Occipital lobe (tissue), 3 donors: ENCODE measurements at places on chromosomes 1 and 21.

GRCh38 chr1:6218375-6219164 is 12.7 kb downstream of the RNF207 start:
- no peak for DNase-seq

DNA sequence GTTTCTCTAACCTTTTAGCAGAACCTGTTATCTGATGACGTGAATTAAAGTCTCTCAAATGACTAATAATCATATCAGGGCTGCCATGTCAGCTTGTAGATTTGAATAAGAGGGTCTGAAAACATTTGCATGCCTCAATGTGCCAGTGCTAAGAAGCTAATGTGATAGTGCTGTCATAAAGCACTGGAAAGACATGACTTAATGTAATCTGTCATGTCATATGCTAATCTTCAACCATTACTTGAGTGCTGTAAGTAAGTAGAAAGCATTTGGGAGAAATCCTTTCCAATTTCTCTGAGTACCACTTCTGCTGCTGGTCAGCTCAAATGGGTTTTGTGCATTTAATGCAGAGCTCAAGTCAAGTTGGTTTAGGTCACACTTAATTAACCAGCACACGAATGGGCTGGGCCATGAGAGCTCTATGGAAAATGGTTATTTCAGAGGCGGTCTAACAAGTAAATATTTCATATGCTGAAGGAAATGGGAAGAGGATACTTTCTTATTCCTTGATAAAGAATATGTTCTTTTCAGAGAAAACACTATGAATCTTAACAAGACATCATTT is 609.2 kb downstream of the LMO4 start:
- DNase-seq, result no peak

DNA sequence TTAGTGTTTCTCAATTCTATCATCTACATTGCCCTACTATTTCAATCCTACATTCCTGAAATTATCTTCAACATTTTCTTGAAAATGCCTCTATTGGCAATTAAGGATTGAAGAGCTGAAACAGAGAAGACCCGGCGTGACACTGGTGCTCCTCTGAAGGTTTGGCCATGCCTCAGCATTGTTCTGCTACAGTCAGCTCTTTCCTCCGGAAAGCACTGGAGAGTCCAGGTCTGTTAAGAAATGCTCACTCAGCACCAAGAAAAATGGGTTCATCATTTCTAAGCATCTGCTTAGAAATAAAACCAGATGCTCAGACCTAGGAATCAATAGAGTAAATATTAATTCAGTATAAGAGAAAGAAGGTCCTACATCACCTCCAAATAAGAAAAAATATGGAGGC is 58.8 kb downstream of the WARS2 start:
- no peak for DNase-seq

- no peak for DNase-seq
Measured at GRCh38 chr1:186404454-186405051, 28.9 kb downstream of the ODR4 start.

DNA sequence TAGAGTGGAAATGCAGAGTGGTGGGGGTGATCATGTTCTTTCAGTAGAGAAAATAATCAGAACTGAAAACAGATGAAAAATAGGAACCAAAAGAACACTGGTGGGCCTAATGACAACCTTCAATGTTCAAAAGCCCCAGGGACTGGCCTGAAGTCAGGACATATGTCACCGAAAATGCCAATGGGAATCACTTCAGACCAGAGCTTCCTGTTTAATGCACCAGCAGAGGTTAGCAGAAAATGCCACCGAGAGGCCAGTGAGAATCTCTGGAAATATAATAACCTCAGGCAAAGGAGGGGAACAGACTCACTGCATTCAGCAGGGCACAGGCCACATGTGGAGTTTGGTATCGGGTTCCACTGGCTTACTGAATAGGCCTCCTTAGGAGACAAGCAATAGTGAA is 15.9 kb upstream of the CD58 start:
- no peak for DNase-seq

DNA sequence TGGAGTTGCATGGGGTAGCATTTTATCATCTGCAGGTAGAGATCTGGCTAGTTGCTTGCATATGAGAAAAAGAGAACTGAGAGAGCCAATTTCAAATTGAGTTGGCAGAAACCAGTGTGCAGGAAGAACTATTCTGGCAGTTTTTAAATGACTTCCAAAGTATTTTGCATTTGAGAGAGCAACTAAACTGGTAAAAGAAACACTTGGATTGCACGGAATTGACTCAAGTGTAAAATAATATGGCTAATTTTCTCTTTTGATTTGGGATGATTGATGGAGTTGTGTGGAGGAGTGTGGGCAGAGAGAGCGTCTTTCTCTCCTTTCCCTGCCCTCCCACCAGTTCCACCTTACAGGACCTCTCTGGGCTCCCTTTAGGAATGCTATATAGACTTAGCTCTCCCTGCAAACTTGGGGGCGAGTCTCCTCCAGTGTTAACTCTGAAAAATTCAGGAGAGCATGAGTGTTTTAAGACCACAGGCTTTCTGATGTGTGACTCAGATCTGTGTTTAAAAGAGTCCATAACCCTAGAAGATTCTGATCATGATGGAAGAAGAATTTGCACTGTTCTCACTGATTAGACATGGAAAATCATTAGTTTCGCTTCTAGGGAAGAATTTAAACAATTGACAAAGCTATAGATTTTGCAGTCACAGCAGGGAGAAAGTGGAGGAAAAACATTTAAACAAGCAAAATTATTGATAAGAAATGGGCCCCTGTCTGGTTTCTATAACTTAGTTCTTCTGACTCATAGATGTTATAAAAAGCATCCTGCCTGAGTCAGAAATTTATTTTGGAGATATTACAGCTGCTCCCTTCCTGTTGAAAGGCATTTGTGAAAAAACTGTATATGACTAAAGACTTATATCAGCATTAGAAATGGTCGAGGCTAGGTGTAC is 24.9 kb upstream of the CTBS start:
- no peak for DNase-seq

DNA sequence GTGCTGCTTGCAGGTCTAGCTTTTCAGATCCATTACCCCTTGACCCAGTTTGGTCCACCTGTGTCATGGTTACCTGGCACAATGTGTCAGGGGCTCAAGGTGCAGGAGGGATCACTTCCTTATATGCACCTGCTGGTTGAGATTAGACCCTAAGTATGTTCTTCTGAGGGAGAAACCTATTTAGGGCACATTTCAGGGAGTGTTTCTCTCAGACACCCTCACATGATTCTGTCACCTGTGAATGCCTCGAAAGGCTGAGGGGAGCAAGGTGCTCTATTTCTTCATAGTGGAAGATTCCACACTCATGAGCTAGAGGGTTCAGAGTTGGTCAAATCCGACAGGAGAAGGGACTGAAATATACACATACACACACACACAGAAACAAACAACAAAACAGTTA is 15.5 kb downstream of the HSD3B2 start:
- no peak for DNase-seq

GRCh38 chr1:98441281-98441680 is 220.2 kb upstream of the SNX7 start:
- no peak for DNase-seq

DNA sequence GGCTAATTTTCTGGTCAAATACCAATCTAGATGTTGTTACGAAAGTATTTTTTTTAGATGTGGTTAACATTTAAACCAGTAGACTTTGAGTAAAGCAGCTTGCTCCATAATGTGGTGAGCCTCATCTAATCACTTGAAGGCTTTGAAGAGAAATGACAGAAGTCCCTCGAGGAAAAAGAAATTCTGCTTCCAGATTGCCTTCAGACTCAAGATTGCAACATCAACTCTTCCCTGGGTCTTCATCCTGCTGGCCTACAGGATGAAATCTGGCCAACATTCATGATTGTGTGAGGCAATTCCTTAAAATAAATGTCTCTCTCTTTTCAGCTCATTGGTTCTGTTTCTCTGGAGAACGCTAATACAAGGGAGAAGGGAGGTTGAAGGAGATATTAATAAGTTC is 32.5 kb upstream of the SSX2IP start:
- DNase-seq, result no peak

DNA sequence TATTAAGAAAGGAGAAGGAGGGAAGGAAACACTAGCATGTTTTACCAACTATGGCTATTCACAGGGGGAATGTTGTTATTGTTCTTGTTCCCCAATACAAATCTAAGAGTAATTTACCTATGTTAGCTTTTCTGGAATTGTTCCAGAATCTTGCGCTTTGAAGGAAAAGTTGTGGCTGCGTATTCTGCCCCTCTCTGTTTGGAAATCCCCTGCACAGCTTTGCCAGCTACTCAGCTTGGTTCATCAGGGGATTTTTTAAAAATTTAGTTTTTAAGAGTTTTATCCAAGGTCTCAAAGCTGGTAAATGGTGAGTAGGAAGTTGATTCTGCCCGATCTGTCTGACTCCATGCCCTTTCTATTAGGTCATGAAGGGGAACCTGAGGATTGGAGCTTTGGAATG is 9.5 kb upstream of the IRF6 start:
- no peak for DNase-seq

GRCh38 chr21:38140207-38140903 is 116.4 kb upstream of the KCNJ15 start:
- no peak for DNase-seq

- no peak for DNase-seq
Measured at GRCh38 chr1:151368393-151369301, 3.9 kb downstream of the SELENBP1 start.

DNA sequence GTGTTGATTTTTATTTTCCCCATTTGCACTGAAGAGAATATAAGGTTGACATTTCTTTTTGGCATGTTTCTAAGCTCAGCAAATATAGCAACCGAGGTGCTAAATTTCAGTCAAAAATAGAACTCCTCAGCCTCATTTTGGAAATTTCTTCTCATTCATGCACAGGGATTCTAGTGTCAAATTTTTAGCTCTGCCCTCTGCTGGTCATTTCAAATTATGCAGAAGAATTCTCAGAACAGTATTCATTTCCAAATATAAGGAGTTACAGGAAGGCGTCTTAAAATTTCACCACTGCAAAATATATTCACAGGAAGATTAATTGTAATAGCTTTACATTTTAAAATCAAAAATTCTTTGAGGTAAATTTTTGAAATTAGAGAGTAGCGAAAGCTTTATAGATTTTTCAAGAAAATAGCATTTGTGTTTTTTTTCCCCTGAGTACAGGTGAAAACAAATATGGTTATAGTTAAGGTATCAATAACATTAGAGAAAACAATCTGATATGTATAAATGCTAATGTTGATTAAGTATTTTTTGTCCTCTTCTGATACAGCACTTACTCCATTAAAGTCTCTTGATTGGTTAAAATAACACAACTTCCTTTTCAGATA is 57.9 kb downstream of the FMN2 start:
- no peak for DNase-seq

DNA sequence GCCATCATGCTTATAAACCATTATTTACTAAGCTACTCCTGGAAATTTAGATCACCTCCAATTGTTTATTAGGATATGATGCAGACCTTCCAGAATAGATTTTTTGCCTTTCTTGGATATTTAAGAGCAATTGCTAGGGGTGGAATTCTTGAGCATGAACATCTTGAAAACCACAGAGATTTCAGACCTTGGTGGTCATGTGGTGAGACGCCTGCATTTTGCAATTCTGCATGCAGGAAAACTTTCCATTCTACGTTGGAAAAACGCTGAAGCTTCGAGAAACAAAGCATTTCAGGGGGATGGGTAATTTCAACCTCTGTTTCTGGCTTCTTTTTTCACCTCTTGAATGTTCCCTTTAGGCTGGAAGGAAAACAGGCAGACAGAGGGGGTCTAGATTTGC is 596.3 kb downstream of the KIF26B start:
- DNase-seq, result no peak

GRCh38 chr1:176897350-176898236 is 266.9 kb downstream of the ASTN1 start:
- no peak for DNase-seq

- no peak for DNase-seq
Measured at GRCh38 chr1:228393268-228393701, 13.3 kb downstream of the TRIM11 start.

- no peak for DNase-seq
Measured at GRCh38 chr1:165644064-165644735, 13.2 kb downstream of the MGST3 start.

DNA sequence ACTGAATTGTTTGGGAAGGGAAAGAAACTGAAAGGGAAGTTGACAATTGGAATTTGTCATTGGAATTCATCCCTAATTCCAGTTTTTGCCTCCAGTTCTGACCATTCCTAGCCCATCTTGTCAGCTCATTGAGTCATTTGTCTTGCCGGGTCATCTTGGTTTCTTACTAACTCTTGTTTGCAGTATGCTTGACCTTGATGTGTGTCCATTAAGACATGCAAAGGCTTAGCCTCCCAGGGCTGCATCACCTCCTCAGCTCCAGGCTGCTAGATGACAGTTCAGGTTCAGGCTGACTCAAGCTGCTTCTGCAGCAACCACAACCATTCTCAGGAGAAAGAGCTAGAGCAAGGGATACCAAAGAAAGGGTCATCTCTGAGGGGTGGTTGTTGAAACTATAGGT is 151.3 kb upstream of the PTGFR start:
- DNase-seq, result no peak

DNA sequence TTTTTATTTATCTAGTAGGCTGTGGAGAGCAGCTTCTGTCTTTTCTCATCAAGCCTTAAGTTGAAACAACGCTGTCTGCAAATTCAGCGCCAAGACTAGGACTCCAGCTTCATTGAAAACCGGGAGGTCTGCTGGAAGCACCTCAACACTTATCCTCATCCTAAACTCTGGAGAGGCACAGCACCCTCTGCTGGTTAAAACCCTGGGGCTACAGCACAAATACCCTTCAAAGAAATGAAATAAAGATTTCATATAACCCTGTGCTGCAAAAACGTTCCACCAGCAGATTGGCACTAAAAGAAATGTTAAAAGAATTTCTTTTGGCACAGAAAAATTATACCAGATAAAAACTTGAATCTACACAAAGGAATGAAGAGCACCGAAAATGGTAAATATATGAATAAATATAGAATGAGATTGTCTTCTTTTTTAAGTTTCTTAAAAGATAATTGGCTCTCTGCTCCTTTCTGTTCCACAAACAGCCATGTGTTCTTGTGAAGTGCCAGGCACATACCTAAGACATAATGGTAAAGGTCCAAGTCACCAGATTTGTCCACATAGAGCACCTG is 227.7 kb upstream of the SAMSN1 start:
- DNase-seq, result no peak

DNA sequence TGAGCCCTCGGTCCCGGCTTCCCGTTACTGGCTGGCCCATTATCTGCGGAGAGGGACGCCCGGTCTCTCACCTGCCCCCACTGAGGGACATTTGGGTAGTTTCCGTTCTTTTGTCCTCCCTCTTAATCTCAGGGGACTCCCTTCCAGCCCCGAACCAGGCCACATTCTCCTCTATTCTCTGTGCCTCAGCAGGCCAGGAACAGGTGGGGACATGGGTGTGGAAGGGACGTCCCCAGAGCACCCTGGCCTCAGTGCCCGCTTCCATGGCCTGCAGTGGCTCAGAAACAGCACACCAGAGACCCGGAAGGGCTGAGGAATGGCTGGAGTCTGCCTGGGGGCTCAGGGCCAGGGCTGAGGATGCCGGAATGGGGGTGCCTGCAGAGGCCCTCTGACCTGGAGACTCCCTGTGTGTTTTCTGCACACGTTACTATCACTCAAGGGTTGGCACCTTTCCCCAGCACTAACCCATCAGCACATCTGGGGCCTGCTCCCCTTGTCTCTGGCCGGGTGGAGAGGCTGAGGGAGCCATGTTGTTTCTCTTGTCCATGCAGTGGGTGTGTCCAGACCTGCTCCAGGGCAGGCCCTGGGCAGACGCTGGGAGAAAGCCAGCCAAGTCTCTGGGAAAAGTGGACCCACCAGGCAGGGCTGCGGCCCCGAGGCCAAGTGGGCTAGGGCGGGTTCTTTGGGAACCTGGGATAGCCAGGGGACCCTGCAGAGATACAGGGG is 10.0 kb upstream of the DNMT3L start:
- DNase-seq, result no peak

GRCh38 chr1:2927393-2928360 is 93.6 kb upstream of the ACTRT2 start:
- no peak for DNase-seq

- DNase-seq, result no peak
Measured at GRCh38 chr1:245804696-245805095, 649.9 kb downstream of the KIF26B start.
